ENCODE measurements at places on chromosomes 6 and 20. TPM values are rescaled to one million over a fixed set of nuclear protein-coding genes. Genes with fewer than 3 reads are reported as not detected.

DNA sequence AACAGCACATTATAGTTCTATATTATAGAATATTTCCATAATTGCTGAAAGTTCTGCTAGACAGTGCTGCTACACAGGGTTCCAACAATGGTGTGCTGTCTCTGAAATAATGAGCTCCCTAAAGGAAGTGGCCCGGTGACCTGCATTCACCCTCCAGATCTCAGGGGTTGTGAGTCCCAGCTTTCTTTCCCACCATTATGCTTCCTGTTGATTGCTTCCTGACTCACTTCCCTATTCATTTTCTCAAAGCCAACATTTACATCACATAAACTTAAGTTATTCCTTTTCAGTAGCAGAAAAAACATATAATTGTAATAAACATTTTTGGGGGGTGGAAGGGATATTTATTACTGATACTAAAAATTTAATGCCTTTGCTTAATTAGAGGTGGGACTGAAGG lies 12.9 kb upstream of the CCN6 start:
- peaks cover 14% of the 10 kb centered on the region for H3K4me1 ChIP-seq
- no peak overlapping the region for H3K4me3 ChIP-seq
- DNase-seq = no peak
- no peaks in the 10 kb centered on the region for H3K36me3 ChIP-seq

The GNRH2 gene
- not detected for total RNA-seq

The MCHR2 gene
- not detected for total RNA-seq

GRCh38 chr20:10603378-10603777 lies 70.4 kb downstream of the JAG1 start:
- DNase-seq = no peak
- no peaks in the 10 kb centered on the region for H3K27me3 ChIP-seq
- peaks cover 5% of the 10 kb centered on the region for H3K36me3 ChIP-seq
- peaks cover 22% of the 10 kb centered on the region for H3K4me1 ChIP-seq
- H3K4me3 ChIP-seq = no peak overlapping the region
- peak overlapping the region; percentile 80 for H3K27ac ChIP-seq

The COL19A1 gene
- total RNA-seq = 1.9 TPM

GRCh38 chr6:100430962-100431361 lies 33.8 kb downstream of the SIM1 start:
- H3K4me3 ChIP-seq = no peak overlapping the region
- H3K4me1 ChIP-seq = no peaks in the 10 kb centered on the region
- H3K27me3 ChIP-seq = peaks cover 73% of the 10 kb centered on the region
- H3K36me3 ChIP-seq = no peaks in the 10 kb centered on the region
- no peak for DNase-seq
- H3K27ac ChIP-seq = no peak overlapping the region

DNA sequence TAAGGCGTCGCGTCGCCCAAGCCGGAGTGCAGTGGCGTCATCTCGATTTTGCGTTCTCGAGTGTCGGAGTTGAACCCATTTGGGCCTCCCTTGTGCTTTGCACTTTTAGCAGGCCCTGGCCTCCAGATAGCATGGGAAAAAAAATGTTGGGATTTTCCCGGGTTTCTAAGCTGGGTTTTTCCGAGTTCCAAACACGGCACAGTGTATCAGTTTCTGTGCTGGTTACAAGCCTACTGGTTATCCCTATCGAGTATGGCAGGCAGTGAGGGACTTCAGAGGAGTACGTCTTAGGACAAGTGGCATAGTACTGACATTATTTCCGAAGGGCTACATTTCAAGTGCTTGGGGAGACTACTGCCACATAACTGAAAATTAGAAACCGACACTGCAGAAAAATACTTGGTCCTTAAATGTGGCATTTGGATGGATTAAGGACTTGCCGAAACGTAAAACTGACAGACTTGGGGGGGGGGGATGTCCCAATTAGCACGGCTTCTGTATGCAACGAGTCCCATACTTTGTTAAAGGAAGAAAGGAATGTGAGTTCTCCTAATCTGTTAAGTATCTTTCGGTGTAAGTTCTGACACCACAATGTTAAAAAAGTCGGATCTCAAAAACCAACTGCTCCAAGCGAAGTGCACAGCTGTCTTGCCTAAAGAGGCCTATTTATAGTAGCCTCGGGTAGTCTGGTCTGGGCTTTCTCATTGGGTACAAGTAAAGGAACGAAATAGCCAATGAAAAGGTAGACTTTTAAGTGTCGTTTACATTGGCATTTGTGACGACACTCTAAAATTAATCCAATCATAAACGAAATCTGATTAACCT lies 70.2 kb downstream of the HFE start:
- H3K4me1 ChIP-seq = peaks cover 42% of the 10 kb centered on the region
- peak overlapping the region; percentile 97 for H3K27ac ChIP-seq
- no peaks in the 10 kb centered on the region for H3K36me3 ChIP-seq
- DNase-seq = no peak
- H3K4me3 ChIP-seq = peak overlapping the region; percentile 93

DNA sequence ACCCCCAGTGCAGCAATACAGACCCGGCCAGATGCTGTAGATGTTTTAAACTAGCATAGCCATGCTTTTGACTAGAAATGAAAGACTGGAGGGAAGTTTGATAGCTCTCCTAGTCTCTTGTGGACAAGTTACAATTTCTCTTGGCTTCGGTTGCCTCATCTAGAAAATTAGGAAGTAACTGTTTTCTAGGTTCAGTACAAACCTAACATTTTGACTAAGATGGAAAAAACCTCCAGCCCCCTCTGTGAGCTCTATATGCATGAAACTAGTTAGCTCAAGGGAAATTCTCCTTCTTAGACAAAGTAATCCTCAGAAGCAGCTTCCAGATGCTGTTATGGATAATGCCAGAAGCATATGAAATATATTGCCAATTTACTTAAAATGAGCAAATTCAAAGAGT lies 86.6 kb downstream of the RNF144B start:
- no peaks in the 10 kb centered on the region for H3K27me3 ChIP-seq
- no peak overlapping the region for H3K27ac ChIP-seq
- H3K4me3 ChIP-seq = no peak overlapping the region
- H3K4me1 ChIP-seq = peaks cover 11% of the 10 kb centered on the region

The XKR7 gene
- not detected for total RNA-seq

The SPDEF gene
- total RNA-seq = 0.11 TPM
